ENCODE measurements at places on chromosomes 12 and 14.
A peak's percentile ranks its signal among the peaks of the same experiment; 100 is the strongest.

DNA sequence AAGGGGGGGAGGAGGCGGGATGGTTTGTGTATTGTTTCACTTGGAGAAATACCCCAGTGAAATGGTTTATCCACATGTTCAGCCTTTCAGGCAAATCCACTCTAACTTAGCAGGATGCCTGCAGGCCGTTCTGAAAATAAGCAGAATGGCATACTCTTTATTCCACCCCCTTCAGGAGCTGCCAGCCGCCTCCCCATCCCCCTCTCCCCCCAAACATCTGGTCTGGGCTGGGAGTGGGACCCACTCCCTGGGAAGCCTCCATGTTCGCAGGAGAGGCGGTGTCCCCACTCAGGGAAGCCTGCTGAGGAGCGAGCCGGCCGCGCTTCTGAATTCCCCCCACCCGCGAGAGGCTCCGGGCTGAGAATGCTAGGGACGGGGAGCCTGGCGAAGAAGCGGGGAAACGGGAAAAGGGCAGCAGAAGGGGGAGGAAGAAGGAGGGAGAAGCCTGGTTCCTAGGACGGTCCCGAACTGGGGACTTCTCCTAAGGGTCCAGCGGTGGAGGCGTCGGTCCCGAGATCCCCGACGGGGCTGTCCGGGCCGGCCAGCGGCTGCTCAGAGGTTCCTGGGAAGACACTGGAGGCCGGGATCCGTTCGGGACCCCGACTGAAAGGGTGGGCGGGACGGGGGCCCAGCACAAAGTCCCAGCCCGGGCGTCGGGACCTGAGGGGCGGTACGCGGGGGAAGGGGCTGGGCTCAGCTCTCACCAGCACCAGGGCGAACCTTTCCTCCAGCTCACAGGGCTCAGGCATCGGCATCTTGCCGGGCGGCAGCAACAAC is 666 bp downstream of the FMNL3 start:
- DNase-seq: no peak

DNA sequence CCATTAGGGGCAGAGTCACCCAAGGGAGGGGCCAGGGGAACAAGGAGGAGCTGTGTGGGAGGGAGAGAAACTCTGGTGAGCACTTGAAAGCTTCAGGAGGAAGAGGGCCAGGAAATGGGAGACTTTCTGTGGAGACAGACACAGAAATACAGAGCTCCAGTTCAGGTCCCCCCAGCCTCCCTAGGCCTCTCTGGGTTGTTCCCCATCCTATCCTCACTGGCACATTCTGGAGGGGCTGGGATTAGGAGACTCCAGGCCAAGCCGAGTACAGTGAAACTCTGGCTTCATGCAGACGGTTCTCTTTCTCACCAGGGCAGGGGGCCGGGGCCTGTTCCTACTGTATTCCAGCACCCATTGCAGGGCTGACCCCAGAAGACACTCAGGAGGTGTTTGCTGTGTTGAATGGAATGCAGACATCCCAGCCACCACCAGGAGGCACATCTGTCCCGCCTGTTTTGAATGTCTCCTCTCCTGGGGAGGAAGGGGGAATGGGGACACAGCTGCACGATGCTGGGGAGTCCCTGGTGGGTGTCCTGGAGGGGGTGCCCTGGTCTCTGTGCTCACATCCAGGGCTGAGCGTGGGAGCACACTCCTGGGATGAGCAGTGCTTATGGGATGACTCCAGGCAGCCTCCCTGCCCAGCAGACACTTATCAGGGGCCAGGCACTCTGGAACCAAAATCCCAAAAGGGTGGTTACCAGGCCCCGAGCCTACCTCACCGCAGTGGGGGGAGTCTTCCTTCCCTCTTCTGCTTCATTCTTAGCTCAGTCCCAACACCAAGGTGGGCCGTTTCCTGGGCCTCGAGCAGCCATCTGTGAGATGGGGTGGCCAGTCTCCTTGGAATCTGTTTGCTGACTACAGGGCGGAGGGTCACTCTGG is 5.5 kb upstream of the KRT84 start:
- DNase-seq: no peak

DNA sequence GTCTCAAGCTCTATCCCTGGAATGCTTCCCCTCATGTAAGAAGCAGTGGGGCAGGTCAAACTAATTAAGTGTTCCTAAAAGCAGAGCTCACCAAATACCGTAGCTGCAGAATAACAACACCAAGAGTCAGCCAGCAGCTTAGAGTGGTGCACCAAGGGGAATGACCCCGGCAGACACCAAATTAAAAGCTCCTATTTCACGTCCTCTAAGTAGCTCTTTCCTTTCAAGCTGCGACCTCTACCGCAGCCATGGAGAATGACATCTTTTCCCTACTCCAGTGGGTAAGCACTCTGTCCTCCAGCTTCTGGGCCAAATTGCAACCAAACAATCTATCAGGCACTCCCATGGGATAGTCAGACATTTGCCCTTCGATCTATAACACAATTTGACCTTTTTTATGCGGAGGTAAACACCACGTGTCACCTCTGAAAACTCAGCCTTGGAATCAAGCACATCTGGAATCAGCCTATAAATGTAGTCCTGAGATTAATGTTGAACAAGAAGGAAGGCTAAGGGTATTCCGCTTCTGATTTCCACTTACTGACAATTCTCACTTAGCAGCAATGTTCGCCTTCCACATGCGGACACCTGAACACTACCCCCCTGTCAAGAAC is 67.6 kb upstream of the CDKN3 start:
- DNase-seq: peak; percentile 42

- peak; percentile 92 for DNase-seq
Measured at GRCh38 chr12:84738481-84738972, 174.1 kb downstream of the SLC6A15 start.

- DNase-seq: no peak
Measured at GRCh38 chr12:55931780-55932550, 1.0 kb downstream of the DGKA start.

GRCh38 chr14:64388533-64389285 is 556 bp downstream of the MTHFD1 start:
- DNase-seq: no peak

GRCh38 chr12:4220536-4221257 is 52.9 kb upstream of the CCND2 start:
- no peak for DNase-seq

GRCh38 chr12:122966743-122967550 is 684 bp upstream of the ABCB9 start:
- DNase-seq: no peak

DNA sequence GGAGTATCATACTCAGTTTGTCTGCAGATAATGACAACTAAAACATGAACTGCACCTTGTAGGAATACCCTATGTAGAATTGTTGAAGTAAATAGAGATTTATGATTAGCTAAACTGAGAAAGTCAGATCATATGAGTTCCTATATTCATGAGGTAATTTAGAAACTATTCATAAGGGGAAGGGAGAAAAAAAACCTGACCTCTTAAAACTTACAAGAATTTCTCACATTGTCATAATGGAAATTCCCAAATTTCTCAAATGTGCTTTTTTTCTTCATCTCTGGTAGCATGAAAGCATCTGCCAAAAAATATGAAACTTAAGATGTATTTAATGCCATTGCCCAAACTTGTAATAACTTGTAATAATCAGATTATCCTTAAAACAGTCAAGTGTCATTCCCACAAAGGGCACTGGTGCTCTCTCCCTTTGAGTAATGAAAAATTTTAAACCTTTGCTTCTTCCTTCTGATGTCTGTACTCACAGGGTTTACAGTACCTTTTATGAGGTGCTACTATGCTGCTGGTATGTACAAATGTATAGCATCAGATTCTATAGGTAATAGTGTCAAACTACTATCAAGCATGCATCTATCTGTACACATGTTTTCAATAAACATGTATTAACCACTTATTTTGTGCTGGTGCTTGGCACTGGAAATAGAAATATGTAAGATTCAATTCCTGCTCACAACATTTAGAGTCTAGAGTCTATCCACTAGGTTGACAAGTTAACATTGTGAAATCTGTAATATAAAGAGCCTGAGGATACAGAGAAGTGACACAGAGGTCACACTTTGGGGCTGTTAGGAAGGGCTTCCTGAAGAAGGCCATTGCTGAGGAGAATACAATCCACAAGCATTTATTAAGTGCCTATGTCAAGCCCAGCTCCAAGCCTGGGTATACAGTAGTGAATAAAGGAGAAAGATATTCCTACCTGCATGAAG is 17.4 kb upstream of the DRAM1 start:
- no peak for DNase-seq

GRCh38 chr12:63276537-63277365 is 125.8 kb upstream of the AVPR1A start:
- DNase-seq: no peak

DNA sequence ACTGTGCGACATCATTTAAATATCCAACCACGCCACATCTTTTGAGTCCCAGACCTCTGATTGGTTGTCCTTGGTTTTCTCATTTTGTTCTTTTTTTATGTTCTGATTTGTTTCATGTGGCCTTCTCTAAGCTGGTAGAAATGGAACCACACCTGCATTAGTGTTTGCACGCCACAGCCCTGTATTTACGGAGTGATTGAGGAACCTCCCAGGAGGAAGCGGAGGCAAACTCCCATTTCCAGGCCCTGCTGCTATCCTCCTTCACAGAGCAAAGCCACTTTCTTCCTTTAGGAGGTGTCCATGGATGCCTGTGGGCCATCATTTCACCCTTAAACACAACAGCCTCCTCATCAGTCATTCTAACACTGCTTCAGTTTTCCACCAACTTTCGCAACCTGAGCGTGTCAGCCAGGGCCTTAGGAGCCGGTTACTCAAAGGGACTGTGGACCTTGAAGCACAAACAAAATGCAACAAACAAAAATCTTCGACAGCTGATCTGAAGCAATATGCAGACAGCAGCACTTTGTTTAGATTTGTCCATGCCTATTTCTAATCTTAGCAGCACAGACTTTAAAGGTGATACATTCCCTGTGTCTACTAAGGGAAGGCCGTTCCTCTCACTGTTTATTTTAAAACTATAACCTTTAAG is 1258.1 kb upstream of the TMEM132C start:
- DNase-seq: no peak

DNA sequence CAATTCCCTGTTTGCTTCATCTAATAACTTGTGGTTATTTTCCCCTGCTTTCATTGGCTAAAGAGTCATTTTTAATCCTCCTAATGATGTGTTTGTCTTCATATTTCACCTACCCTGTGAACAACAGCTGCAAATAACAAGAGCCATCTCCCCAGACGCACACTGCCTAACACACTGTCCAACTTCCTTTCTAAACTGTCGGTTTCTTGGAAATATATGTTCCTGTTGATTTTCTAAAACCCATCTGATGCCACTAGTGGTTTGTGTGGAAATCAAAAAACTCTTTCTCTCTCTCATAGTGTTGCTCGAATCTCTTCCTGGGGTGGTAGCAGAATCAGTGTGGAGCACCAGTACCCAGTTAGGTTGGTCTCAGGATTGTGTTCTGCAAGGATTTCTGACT is 226.9 kb downstream of the EPS8 start:
- no peak for DNase-seq

- DNase-seq: no peak
Measured at GRCh38 chr14:100376751-100377171, 53.6 kb downstream of the SLC25A47 start.

- peak; percentile 27 for DNase-seq
Measured at GRCh38 chr14:105281371-105282097, 19.3 kb downstream of the BRF1 start.

- DNase-seq: no peak
Measured at GRCh38 chr14:36647824-36648753, 13.6 kb upstream of the PAX9 start.

DNA sequence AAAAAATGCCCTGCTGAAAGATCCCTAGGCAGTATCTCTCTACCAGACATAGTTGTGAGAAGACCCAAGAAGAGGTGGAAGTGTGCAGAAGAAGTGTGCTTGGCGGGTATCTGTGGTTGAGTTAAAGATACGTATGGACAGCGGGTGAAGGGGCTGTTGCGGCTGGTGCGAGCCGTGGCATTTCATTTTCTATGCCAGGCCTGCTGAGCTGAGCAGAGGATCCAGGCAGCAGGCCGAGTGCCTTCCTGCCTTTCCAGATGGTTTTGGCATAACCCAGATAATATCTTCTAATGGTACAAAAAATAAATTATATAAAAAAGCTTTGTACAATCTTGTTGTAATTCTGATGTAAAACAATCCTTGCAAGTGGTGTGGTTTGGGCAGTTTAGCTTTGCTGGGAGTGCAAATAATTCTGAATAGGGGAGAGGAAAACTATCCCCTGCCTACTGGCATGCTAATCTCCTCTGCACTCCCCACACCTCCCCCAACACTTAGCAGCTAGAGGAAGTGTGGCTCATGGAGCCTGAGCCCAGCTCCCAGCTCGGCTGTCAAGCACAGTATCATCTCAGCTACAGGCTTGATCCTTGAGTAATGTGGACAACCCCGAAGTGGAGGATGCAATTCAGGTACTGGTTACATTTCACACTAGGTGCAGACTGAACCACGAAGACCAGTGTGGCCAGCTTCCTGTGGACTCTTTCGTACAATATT is 168.9 kb downstream of the VRK1 start:
- DNase-seq: no peak

DNA sequence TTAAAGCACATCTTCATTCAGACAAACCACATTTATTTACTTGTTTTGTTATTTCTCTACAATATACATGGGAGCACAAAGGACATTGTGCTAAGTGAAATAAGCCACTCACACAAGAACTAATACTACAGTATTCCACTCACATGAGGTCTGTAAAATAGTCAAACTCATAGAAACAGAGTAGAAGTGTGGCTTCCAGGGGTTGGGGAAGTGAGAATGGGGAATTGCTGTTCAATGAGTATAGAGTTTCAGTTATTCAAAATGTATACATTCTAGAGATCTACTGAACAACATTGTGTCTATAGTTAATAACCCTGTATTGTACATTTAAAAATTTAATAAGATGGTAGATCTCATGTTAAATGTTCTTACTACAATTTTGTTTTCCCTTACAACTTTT is 88.8 kb downstream of the ATXN7L3B start:
- DNase-seq: no peak

- no peak for DNase-seq
Measured at GRCh38 chr12:102483466-102483865, 3.1 kb upstream of the IGF1 start.

DNA sequence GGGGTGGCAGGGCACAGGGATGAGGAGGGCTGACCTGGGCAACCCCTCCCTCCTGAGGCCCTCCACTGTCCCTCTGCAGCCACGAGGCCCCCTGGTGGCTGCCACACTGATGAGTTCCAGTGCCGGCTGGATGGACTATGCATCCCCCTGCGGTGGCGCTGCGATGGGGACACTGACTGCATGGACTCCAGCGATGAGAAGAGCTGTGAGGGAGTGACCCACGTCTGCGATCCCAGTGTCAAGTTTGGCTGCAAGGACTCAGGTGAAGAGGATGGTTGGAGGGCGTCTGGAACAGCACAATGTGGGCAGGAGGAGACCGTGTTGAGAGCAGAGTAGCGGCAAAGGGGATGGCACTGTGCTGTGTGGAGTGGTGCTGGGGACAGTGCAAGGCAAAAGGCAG is 25.7 kb upstream of the LRP1-AS start:
- no peak for DNase-seq

DNA sequence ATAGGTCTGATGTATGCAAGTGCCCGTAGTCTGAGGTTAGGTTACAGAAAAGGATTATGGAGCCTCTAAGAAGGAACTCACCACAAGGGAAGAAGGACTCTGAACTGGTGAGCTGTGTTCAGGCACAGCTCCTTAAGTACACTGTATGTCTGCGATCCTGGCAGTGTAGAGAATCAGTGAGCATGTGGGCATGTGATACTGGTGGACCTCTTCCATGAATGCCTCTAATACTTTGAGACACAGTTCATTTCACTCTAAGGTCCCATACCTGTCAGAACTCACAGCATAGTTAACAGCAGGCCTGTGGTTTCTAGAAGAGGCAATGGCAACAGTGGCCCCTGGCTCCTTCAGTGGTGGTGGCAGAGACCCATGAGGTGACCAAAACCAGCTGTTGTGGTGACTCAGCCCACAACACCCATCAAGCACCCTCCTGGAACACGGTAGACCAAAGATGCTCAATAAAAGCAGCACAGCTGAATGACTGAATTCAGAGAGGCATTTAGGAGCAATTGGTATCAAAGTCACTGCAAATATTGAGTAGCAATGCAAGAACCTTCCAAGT is 6.9 kb upstream of the OR6J1 start:
- no peak for DNase-seq
